Colonic mucosa (tissue), 4 donors: ENCODE measurements at places on chromosomes 12 and 14. TPM values are rescaled to one million over a fixed set of nuclear protein-coding genes. Genes with fewer than 3 reads are reported as not detected.
A peak's percentile ranks its signal among the peaks of the same experiment; 100 is the strongest.

DNA sequence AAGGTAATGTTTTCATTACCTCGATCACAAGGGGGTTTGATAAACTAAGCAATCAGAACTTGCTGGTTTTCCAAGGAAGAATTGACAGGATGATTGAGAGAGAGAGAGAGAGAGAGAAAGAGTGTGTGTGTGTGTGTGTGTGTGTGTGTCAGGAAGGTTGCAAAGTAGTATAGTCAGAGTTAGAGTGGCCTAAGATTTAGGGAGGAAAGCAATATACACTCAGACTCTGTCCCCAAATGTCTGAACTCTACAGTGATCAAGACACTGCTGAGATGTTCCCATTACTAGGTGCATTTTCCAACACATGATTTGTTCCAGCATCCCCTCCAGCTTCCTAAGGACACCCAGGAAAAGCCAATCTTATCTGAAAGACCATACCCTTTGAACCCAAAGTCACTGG, 1074.1 kb downstream of the BCL11B start:
- H3K27ac ChIP-seq: no peak overlapping the region
- no peaks in the 10 kb centered on the region for H3K27me3 ChIP-seq
- DNase-seq: no peak
- no peaks in the 10 kb centered on the region for H3K36me3 ChIP-seq
- no peaks in the 10 kb centered on the region for H3K4me1 ChIP-seq

DNA sequence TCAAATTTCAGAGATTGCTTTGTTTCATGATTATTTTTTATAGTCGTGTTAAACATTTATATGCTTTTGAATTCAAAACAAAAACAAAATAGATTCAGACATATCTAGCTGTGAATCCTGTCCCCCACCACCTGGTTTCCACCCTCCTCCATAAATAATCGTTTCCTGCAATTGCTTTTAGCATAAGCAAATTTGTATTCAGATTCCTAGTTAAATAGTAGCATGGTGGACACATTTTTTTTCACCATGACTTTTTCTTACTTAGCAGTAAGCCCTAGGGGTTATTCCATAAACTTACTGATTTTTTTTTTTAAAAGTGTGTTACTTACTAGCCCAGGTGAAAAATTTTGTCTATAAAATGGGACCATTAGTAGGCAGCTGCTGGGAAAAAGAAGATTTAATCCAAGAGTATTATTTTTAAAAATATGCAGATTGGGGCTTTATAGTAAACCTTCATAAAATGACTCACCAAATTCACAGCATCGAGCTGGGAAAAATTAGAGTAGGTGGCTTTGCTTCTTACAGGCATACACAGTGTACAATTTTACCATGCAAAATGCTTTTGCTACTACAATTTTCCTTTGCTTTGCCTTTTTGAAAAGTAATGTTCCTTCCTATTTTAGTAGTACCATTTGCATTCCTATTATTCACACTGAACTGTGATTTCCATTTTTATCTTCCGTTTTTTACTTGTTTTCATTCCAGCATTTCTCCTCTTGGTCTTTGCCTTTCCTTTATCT, 117.8 kb downstream of the BTG1 start:
- H3K36me3 ChIP-seq: no peaks in the 10 kb centered on the region
- H3K4me3 ChIP-seq: no peak overlapping the region
- no peak for DNase-seq
- H3K27ac ChIP-seq: no peak overlapping the region
- no peaks in the 10 kb centered on the region for H3K27me3 ChIP-seq

GRCh38 chr12:47382305-47382704, 302.5 kb upstream of the AMIGO2 start:
- no peak for DNase-seq
- no peaks in the 10 kb centered on the region for H3K4me1 ChIP-seq
- H3K4me3 ChIP-seq: no peak overlapping the region
- no peaks in the 10 kb centered on the region for H3K36me3 ChIP-seq

PLEKHD1 gene
- 0.10 TPM for total RNA-seq

DNA sequence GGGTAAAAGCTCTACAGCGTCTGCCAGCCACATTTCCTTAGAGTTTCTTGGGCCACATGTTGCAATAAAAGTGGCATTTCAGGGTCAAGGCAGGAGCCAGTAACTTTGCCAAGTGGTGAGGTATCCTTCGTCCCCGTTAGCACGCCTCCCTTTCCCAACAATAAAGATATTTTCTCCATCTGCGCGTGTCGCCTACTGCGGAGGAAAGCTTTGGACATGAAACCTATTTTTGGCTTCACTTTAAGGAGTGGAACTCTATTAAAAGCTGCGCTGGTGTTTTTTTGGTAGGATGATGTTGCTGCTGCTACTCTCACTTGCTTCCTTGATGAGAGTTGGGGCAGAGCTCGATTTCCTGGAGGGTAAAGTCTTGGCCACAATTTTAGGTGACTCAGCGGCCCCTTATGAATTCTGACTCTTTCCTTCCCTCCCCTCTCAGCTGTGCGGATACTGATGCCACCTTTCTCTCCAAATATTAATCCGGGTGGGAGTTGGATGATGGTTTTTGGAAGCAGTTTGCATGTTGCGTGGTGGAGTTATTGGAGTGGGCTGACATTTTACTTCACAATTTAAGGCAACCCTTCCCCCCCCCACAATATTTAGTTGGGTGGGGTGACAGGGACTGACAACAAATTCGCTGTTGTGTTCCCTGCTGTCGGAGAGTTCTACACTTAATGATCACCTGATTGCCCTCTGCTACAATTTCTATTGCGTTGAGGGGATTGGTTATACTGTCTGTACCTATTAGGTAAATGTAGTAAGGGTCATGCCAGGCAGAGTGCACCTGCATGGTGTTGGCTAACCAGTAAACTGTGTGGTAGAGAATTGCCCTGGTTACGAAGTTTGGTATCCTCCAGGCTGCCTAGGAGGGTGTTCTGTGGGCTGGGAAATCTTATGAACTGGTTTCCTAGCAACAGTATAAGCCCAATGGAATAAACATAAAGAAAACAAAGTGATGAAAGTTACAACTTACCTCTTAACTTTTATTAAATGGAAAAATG, 1.1 kb downstream of the CCDC91 start:
- no peaks in the 10 kb centered on the region for H3K4me1 ChIP-seq
- no peaks in the 10 kb centered on the region for H3K36me3 ChIP-seq
- no peak for DNase-seq
- no peaks in the 10 kb centered on the region for H3K27me3 ChIP-seq
- H3K4me3 ChIP-seq: peak overlapping the region; percentile 86
